ENCODE measurements at places on chromosomes 5 and 9.

GRCh38 chr9:134487066-134487710 lies 154.4 kb upstream of the COL5A1 start:
- peak; percentile 10 for DNase-seq

- DNase-seq = no peak
Observed at GRCh38 chr9:95078939-95079338, 238.6 kb downstream of the FANCC start.

DNA sequence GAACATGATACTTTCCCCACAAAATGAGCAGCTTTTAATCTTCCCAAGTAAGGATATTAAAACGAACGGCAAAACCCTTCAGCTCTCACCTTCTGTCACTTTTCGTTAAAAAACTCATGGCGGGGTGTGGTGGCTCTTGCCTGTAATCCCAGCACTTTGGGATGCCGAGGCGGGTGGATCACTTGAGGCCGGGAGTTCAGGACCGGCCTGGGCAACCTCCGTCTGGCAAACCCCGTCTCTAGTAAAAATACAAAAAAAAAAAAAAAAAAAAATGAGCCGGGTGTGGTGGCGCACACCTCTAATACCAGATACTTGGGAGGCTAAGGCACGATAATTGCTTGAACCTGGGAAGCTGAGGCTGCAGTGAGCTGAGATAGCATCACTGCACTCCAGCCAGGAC lies 902 bp downstream of the TMED9 start:
- no peak for DNase-seq

GRCh38 chr5:168946363-168946762 lies 354.6 kb downstream of the SLIT3 start:
- no peak for DNase-seq

GRCh38 chr9:115157245-115157674 lies 39.3 kb upstream of the TNC start:
- DNase-seq = no peak

DNA sequence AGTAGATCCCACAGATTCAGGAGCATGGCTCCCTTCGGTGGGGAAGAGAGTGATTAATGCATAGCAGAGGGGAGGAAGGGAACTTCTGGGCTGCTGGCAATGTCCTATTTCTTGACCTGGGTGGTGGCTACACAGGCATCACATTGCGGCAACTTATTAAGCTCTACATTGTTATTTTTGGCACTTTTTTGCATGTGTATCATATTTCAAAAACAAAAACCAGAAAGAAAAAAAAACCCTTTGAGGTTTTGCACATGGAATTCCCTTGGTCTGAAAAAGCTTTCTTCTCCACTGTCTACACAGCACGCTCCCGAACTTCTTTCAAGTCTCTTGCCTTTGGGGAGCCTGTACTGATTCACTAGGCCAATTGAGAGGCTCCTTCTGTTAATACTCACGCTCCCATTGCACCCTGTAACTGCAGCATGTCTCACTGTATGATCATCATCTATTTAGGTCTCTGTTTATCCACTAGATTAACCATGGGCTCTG lies 25.1 kb downstream of the CEMIP2 start:
- no peak for DNase-seq

- no peak for DNase-seq
Observed at GRCh38 chr5:163619951-163620350, 114.5 kb downstream of the MAT2B start.

- DNase-seq = no peak
Observed at GRCh38 chr9:117120061-117120460, 294.8 kb downstream of the ASTN2 start.

- no peak for DNase-seq
Observed at GRCh38 chr5:140075371-140075770, 32.3 kb upstream of the NRG2 start.

DNA sequence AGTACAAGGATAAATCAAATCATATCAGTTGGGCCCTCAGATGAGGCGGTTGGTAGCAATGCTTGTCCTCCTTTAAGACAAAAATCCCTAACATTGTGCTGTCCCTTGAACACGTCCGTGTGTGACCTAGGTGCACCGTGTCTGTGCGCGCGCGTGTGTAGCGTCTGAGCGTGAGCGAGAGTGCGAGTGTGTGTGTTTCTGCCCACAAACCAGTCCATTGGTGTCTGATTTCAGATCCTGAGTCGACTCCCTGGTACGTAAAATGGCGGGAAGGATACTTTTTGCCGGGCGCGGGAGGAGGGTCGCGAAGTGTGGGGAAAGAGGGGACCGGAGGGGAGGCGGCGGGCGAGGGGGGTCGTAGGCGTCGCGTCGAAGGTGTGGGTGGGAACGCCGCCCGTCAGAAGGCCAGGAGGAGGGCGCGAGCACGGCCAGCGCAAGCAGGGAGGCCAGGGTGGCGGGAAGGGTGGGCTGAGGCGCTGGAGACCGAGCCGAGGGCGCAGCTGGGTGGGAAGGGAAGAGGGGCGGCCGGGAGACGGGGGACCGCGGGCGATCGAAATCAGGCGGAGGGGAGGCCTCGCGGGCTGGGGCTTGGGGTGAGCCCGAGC lies 8.9 kb downstream of the OTP start:
- DNase-seq = no peak

DNA sequence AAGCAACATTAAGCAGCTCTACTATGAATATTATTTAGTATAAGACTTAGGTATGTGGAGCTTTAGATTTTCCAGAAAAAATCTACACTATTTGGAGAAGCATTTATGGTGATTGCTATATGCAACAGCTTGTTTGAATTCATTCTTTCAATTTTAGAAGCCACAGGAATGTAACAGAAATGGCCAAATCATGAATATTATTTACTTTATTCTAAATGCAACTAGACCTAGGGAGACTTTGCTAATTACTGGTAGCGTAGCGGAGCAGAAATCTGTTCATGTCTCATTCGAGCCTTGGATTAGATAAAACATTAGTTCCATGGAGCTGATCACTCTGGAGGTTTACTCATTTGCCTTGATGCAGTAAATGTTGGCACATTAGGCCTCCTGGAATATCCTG lies 290.2 kb downstream of the ZNF608 start:
- no peak for DNase-seq

- DNase-seq = no peak
Observed at GRCh38 chr5:51479840-51480239, 96.6 kb downstream of the ISL1 start.

DNA sequence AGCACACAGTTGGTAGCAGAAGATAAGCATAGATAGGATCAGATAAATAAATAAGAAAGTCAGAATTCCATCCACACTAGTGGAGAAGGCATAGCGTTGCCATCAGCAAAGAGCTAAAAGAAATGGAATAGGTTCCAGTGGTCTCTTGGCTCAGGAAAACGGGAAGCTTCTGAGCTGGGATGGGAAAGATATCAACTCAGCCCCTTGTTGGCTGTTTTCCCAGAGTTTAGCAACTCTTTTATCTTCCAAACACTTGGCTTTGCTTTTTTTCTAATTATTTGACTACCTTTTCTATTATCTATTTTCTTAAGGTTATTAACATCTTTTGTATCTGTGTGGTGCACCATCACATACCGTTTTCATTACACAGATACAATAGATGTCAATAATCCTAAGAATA lies 445.7 kb upstream of the TRPC7 start:
- DNase-seq = no peak

- DNase-seq = no peak
Observed at GRCh38 chr5:136038635-136039034, 9.8 kb downstream of the TGFBI start.

DNA sequence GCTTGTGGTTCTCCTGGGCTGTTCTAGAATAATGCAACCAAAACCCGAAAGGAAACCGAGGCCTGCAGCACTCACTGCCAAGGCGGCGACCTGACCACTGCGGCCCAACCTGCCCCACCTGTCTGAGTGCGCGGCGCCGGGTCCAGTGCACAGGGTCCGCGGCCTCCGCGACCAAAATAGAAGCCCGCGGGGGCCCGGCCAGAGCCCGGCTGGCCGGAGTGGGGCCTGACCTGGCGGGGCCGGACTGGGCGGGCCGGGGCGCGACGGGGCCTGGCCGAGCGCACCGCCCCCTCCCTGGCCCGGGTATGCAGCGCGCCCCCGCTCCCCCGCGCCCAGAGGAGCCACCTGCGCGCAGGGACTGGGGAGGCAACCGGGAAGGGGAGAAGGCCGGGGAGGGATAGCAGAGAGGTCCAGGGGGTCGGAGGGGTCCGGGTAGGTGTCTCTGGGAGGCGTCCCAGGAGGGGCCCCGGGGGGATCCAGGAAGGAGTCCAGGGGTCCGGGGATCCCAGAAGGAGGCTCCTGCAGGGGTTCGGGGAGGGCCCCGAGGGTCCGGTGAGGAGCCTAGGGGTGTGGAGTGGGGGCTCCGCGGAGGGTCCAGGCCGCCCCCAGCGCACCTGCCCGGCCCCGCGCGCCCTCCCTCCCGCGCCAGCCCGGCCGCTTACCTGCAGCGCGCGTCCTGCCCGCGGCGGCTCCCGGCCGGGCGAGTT lies 503 bp downstream of the SEMA4D start:
- DNase-seq = peak; percentile 61

- no peak for DNase-seq
Observed at GRCh38 chr5:122849771-122850170, 4.4 kb downstream of the SNX24 start.

DNA sequence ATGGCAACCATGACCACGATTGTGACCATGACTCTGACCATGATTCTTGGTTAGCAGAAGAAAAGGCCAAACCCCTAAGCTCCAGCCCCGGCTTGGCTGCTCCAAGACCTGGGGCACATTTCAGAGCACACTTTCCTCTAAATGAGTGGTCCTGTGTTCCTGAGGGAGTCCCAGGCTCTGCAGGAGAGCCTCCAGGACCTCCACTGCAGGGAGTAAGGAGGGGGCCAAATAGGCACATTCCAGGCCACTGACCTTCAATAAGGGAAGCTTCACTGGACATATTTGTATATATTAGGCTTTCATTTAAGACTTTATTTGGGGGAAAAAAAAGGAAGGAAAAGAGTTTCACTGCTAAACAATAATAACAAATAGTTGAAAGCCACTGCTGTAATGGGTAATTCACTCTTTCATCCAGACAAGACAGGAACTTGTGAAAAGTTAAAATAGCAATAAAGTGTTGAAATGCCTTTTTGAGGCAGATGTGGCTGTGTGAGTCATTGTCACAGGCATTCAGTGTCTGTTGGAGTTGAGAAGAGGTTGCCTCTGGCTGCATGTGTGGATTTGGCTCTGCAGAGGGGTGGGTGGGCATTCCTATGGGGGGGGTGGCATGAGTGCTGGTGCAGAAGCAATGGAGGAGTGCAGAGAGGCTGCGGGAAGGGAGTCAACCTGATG lies 63.9 kb upstream of the TGFBR1 start:
- no peak for DNase-seq

GRCh38 chr5:174877987-174878386 lies 153.6 kb downstream of the MSX2 start:
- DNase-seq = no peak

DNA sequence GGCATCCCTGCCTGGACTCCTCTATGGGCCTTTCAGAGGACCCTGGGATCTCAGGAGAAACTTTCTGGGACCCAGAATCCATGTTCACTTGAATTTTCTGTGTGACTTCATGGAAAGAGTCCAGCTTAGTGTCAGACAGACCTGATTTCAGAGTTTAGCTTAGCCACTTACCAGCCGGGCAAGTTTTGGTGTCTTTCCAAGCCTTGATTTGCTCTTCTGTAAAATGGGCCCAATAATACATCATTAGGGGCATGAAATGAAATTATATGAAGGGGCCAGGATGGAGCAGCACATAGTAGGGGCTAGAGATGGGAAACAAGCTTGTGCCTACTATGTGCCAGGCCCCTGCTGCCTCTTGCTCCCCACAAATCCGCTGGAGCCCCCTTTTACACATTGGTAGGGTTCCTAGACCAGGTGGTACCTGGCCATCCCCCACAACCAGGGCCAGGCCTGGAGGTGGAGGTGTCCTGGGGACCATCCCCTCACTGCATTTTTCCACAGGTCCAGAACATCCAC lies 33.2 kb upstream of the RPL26L1 start:
- DNase-seq = no peak

DNA sequence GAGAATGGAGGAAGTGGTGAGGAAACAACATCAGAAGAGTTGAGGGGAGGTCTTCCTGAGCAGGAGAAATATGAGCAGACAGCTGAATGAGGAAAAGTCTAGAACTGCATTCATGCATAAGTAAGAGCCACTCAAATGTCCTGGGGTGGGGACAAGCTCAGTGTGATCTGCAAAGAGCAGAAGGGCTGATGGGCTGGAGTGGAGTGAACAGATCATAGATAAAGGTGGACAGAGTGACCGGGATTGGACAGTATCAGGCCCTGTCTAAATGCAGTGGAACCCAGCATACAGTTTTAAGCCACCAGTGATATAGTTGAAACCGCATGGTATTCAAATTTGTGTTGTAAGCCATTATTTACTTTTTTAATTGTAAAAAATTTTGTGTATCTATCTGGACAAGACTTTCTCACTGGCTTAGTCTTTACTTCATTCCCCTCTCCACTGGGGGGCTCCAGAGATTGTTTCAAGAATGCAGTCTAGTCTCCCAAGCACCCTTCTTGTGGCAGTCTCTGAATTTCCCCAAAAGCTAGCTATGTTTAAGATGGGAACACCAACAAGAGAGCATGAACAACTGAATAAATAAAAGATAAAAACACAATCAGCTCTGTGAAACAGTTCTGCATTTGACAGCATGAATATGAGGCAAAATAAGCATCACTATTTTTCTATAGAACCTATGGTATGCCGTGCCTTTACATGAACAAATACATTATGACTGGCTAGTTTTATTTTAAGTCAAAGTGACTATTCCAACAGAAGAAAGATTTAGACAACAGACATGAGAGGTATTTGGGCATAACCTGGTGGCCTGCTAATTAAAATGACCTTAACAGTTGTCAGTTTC lies 10.7 kb upstream of the STK32A start:
- DNase-seq = no peak

DNA sequence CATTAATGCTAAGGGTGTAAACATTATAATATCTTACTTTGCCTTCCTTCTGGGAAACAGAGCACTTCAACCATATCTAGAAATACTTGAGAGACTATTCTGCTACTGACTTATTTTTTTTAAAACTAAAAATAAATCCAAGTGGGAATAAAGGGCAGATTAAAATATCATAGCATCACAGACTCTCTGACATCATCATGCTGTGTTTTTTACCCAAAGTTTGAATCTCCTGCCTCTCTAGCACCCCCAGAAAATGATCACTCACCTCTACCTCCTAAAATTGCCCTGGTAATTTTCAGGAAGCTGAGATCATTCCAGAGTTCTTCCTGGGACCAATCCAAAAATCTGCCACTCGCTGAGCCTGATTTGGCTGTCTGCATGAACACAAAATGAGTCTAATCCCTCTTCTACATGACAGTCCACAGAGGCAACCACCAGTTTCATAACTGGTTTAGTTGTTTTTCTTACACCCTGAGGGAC lies 813.8 kb upstream of the DMAC1 start:
- no peak for DNase-seq

DNA sequence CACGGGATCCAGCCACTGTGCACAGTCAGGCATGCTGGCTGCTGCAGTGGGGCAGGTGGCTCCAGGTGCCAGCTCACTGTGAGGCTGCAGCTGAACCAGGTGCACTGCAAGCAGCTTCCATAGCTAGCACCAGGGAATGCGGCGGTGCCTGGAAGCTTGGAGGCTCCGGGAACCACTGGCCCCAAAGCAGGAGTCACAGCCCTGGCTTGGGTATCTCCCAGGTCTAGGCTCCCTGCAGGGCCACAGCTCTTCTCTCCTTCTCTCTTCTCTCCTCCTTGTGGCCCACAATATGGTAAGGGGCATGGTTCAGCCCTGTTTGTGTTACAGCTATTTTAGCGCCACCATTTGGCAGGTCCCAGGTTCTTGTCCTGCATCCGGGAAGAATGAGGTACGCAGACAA lies 6.7 kb upstream of the MTMR12 start:
- no peak for DNase-seq

- DNase-seq = no peak
Observed at GRCh38 chr5:60402161-60402785, 297.7 kb downstream of the DEPDC1B start.

- no peak for DNase-seq
Observed at GRCh38 chr5:89972901-89973300, 436.7 kb downstream of the CETN3 start.
